CD4-positive, alpha-beta T cell treated with Interferon gamma for 1 hour (primary cell): ENCODE measurements at places on chromosomes 5 and 9.

GRCh38 chr5:91670563-91670962 is 287.4 kb upstream of the ARRDC3 start:
- no peak for DNase-seq

- peak; percentile 62 for DNase-seq
These were observed 72.3 kb downstream of the RAPGEF1 start for GRCh38 chr9:131667576-131667975.

- DNase-seq = no peak
These were observed 410 bp downstream of the GLIPR2 start for GRCh38 chr9:36136894-36137391.

GRCh38 chr5:17852111-17852510 is 217.9 kb downstream of the TAF11L14 start:
- DNase-seq = no peak

- DNase-seq = no peak
These were observed 52.9 kb downstream of the COMMD10 start for GRCh38 chr5:116137544-116138378.

GRCh38 chr9:117875886-117876285 is 171.7 kb downstream of the TLR4 start:
- DNase-seq = no peak

DNA sequence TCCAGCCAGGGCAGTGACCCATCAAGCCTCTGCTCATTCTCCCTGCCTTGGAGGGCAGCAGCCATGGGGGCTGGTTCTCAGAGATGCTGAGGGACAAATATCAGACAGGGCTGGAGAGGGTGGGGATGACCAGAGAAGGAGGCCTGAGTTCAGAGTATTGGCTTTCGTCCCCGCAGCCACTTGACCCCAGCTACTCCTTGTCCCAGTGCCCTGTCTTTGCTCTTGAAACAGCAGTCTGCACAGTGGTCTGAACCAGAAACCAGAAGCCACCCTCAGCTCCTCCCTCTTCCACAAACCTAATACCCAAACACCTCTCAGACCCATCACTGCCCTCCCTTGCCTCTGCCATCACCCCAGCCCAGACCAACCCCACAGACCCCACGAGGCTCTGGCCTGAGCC is 36.3 kb upstream of the SMIM23 start:
- no peak for DNase-seq
